ENCODE measurements at places on chromosomes 12 and 14. TPM values are rescaled to one million over a fixed set of nuclear protein-coding genes. Genes with fewer than 3 reads are reported as not detected.

PDZRN4 gene
- not detected for total RNA-seq

RNASE3 gene
- total RNA-seq, result not detected

SP1 gene
- total RNA-seq, result 63.9 TPM

ENDOU gene
- not detected for total RNA-seq

KLRF1 gene
- total RNA-seq, result 0.17 TPM

CFAP54 gene
- total RNA-seq, result 0.41 TPM

MYRFL gene
- total RNA-seq, result 0.13 TPM

DNA sequence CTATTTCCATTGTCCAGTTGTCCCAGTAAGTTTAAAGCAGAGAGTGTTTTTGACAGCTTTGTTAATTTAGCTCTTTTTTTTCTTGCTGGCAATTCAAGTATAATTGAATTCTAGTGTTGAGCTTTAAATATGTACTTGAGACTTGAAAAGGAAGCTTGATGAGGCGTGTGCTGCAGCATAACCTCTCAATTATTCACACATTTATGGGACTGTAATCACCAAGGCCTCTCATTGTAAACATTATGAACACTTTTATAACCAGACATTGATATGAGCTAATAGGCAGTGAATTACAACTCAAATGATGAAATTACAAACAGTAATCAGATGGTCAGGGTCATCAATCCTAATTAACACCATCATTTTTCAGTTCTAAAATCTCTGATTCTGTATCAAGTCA is 378.0 kb upstream of the DDHD1 start:
- no peak for DNase-seq

- DNase-seq, result no peak
These were observed 243.7 kb downstream of the PAX9 start for GRCh38 chr14:36905272-36905888.

- DNase-seq, result no peak
These were observed 28.6 kb downstream of the BAZ2A start for GRCh38 chr12:56601503-56601902.

- no peak for DNase-seq
These were observed 1.0 kb downstream of the CACNA2D4 start for GRCh38 chr12:1917172-1918070.

DNA sequence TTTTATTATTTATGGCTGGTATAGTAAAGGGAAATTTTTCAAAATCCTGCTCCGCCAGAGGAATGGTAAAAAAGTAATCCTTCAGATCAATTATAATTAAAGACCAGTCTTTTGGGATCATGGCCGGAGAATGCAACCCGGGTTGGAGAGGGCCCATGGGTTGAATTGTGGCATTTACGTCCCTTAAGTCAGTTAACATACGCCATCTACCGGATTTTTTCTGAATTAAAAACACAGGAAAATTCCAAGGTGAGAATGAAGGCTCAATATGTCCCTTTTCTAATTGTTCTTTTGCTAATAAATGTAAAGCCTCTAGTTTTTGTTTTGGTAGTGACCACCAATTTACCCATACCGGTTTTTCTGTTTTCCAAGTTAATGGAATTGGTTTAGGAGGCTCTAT is 602.8 kb downstream of the ALG10 start:
- DNase-seq, result no peak

GRCh38 chr12:111434680-111435338 is 29.1 kb downstream of the SH2B3 start:
- no peak for DNase-seq

GRCh38 chr14:102255401-102256190 is 49.4 kb downstream of the MOK start:
- no peak for DNase-seq

DNA sequence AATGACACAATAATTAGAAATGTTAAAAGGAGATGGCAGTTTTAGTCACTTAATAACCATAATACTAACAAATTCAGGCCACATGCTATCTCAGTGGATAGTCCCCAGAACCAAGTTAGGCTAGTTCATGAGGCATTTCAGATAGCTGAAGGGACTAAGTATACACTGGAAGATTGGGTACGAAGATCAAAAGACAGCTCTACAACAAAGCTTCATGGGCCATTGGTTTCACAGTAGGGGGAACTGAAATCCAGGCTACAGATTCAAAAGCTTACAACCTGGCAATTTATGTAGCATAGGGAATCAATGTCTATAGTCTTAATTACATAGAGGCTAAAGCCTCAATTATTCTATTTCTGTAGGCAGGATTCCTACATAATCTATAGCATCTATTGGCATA is 343.0 kb downstream of the RGS6 start:
- no peak for DNase-seq

DNA sequence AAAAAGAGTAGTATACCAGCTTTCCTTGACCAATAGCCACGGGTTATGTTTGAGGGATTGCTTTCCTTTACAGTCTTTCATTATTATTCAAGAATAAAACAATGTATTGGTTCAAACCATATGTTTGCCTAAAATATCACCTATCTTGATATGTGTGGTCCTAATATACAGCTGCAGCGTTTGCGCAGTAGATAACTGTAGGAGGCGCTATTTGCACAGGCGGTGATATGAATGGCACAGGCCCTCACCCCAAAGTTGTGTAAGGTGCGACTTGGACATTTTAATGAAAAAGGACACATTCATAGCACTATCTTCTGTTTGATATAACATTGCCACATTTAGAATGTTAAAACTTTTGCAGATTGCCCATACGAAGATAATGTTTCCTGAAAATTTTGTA is 298.4 kb downstream of the TRHDE start:
- DNase-seq, result no peak

Measured in kidney epithelial cell (primary cell).